Sciatic nerve (tissue), 2 donors: ENCODE measurements at places on chromosomes 1 and 21. TPM values are rescaled to one million over a fixed set of nuclear protein-coding genes. Genes with fewer than 3 reads are reported as not detected.

The ITGB2 gene
- total RNA-seq, result 56.7 TPM

The PCAT6 gene
- 1.2 TPM for total RNA-seq

- DNase-seq, result no peak
Measured at GRCh38 chr1:156914440-156914856, 6.0 kb upstream of the LRRC71 start.

GRCh38 chr1:48396208-48396607 is 75.8 kb downstream of the SPATA6 start:
- no peak for DNase-seq

DNA sequence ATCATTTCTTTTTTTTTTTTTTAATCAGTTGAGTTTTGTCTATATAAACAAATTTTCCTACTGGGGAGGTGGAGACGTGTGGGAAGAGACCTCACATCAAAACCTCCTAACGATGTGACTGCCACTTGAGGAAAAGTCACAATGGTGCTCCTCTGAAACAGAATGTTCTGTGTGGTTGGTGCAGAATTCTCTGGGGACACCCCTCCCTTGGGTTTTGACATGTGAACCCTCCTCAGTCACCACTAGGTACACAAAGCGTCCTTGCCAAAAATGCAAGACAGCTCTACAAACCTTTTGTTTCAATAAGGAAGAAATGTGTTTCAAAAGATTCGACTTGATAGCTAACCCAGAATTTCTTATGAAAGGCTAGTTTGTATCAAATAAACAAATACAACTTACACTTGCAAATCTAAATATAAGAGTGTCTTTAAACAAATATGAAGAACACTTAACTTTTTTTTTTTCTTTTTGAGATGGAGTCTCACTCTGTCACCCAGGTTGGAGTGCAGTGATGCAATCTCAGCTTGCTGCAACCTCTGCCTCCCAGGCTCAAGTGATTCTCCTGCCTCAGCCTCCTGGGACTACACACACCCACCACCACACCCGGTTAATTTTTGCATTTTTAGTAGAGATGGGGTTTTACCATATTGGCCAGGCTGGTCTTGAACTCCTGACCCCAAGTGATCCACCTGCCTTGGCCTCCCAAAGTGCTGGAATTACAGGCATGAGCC is 9.3 kb downstream of the SLC25A24 start:
- DNase-seq, result no peak

GRCh38 chr1:193890935-193891334 is 704.5 kb upstream of the B3GALT2 start:
- no peak for DNase-seq
